ENCODE measurements at places on chromosomes 6 and 20.

- no peak for DNase-seq
Observed at GRCh38 chr6:117496383-117496990, 14.0 kb downstream of the DCBLD1 start.

- DNase-seq = no peak
Observed at GRCh38 chr6:26545627-26546026, 7.5 kb downstream of the HMGN4 start.

DNA sequence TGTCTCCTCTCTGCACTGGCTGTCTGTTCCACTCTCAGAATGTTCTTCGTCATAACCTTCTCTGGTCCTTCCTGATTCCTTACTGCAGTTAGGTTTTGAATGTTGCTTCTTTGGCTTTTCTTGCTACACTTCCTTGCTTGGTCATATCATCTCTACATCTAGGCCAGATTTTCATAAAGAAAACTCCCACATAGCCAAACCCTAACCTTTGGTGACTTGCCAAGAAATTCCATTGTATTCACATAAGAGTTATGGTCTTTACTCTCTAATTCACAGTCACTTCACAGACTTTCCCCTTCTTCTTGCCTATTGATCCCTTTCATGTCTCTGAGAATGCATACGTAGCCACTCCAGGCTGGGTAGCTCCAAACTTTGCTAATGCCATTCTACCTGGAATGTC, 41.9 kb upstream of the SIM1 start:
- DNase-seq = no peak

DNA sequence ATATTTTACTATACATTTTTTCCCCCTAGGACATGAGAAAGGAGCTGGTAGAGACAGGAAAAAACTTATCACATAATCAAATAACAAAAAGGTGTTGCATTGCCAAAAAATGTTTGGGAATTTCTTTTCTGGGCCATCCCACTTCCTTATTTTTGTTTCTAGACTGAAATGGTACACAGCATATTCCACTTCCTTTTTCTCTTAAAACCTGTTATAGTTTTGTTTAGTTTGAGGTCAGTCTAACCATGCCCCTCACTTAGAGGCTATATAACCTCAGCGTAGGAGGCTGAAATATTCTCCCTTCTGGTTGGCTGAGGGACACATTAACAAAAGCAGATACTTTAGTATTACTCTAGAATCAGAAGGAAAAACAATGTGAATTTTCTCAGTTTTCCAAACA, 323.9 kb downstream of the GJA1 start:
- DNase-seq = no peak

DNA sequence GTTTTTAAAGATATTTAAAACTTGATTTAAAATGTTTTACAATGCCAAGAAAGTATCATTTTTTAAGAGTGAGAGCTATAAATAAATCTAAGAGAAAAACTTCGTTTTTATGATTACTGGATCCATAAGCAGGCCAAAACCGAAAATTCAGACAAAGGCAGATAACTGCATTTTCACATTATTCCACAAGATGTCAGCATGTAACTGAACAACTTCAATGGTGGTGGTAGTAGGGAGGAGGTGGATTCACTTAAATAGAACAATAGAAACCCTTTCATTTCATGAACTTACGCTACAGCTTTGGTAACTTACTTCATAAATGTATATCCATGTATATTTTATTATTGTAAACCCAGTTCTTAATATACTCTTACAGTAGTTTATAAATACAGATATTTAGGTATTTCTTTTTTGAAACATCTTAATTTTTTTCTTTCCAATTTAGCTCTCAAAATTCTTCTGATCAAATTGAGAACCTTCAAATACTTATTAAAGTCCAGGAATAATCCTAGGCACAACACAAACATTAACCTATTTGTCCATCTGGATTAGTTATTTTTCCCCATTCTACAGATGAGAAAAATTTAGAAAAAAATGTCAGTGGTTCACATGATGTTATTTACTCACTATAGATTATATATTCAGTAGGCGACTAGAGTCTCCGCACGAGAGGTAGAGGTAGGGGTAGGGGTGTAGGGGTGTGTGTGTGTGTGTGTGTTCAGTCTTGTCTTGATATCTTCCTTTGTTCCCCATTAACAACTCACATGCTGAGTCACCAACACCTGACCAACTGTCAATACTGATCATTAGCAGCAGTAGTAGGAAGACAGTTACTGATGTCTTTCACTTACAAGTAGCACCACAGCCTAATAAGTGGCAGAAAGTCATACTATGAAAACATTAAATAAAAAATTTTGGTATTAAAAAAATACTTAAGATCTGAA, 111.5 kb downstream of the ARHGAP18 start:
- peak; percentile 35 for DNase-seq

- DNase-seq = peak; percentile 25
Observed at GRCh38 chr6:44925100-44925739, 402.9 kb upstream of the RUNX2 start.

- DNase-seq = peak; percentile 40
Observed at GRCh38 chr20:4569092-4569491, 152.6 kb upstream of the PRND start.

DNA sequence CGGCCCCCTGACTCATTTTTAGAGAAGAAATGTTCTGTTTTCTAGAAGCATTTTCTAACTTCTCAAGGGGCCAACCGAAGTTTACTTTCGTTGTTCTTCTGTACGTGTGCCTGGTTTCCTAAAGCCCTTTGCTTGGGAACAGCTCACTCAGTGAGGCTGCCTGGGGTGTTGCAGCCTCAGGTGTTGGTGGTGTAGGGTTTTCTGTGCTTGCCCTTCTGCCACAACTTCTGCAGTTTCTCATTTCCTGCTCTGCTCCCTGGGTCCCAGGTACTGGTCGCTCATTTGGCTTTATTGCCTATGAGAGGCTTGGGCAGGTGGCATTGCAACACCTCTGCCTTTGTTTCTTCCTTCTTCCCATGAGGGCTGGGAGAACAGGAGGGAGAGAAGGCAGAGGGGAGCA, 278.3 kb downstream of the SOX4 start:
- DNase-seq = no peak

- DNase-seq = no peak
Observed at GRCh38 chr6:29131691-29132090, 23.8 kb downstream of the OR2J3 start.

DNA sequence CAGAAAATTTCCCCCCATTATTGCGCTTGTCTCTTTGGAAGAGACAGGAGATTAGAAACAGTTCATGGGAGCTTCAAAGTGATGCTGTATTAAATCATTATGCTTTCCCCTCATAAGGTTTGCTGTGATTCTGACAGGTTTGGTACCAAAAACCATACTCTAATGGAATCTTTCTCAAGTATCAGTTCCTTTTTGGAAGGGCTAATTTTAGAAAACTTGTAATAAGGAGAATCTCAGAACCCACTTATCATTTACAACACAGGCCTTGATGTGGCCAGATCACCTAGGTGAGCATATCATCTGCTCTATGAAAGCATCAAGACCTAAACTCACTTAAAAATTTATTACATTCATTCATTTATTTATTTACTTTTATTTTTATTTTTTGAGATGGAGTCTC, 51.2 kb downstream of the TP53INP2 start:
- DNase-seq = no peak

DNA sequence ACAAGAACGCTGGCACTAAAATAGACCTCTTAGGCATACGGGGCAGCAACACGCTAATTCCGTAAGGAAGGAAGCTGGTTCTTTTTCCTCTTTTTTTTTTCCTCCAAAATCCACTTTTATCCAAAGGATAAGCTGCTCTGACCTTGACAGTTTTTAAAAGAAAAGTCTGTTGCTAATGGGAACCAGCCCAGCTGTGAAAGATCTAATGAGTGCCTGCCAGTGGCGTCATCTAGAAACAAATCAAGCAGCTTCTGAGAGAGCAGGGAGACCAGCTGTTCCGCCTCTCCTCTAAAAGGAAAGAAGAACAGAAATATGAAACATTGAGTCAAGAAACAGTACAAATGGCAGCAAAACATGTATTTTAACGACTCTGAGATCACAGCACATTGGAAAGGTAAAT, 78.6 kb downstream of the FAXC start:
- no peak for DNase-seq

All from A549 (cell line).